ENCODE measurements at places on chromosomes 2 and 18. TPM values are rescaled to one million over a fixed set of nuclear protein-coding genes. Genes with fewer than 3 reads are reported as not detected.

Gene RUFY4
- not detected for total RNA-seq

Gene B4GALT6
- 5.3 TPM for total RNA-seq

Gene CIB4
- not detected for total RNA-seq

Gene COMMD1
- total RNA-seq = 16.3 TPM

Gene PRKAG3
- not detected for total RNA-seq

Gene COL4A3
- 2.2 TPM for total RNA-seq

Gene CYTIP
- total RNA-seq = not detected

Gene SERPINB7
- 4.2 TPM for total RNA-seq

Gene VIT
- not detected for total RNA-seq

Gene COL6A3
- 0.57 TPM for total RNA-seq

Gene ZNF638
- total RNA-seq = 109 TPM

Gene IL1R1
- total RNA-seq = 5.0 TPM

Gene FN1
- 42.5 TPM for total RNA-seq

Gene REG3A
- total RNA-seq = not detected

Gene FOXI3
- total RNA-seq = not detected

Gene CHRND
- not detected for total RNA-seq

Gene C18orf54
- 6.7 TPM for total RNA-seq

Gene CCBE1
- 5.8 TPM for total RNA-seq

Gene XDH
- total RNA-seq = 5.7 TPM

Gene IL36RN
- total RNA-seq = 1.0 TPM

Gene REL
- 13.3 TPM for total RNA-seq

Data from PC-9 (cell line).